ENCODE measurements at places on chromosomes 6 and 20.

DNA sequence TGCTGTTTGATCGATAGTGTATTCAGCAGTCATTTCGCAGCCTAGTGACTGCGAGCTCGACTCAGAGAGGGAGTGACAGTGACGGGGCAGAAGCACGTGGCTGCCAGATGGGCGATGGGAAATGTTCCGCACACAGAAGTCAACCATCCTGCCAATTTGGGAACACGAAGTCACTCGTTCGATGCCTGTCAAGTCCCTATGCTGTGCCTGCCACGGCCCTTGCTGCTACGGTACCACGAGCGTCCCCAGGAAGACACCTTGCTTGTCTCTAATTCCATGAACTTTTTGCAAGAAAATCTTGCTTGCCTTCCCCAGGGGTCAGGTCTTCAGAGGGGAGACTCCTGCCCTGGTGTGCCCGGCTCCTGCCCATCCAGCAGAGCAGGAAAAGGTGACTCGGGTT lies 17.0 kb upstream of the STX16 start:
- DNase-seq: no peak

DNA sequence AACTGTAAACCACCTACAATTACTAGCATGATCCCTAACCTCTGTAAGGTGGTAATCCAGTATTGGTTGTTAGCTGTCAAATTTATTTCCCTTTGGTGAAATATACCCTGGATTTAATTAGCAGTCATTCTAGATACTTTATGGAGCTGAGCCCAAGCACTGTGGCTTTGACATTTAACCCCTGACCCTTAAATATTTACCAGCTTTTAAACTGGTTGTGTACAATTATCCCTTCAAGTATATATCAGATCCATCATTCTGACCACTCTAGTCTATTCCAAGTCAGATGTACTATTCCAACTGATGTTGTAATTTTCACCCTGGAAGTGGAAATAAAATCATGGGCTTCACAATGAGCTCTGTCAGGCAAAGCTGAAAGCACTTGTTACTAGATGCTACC lies 229.6 kb downstream of the FOXC1 start:
- DNase-seq: no peak

- peak; percentile 56 for DNase-seq
Observed at GRCh38 chr6:76506808-76507207, 434.3 kb upstream of the IMPG1 start.

GRCh38 chr6:41153451-41153850 lies 696 bp downstream of the TREML1 start:
- no peak for DNase-seq

- DNase-seq: peak; percentile 91
Observed at GRCh38 chr20:59571551-59572314, 32.6 kb upstream of the PHACTR3 start.

DNA sequence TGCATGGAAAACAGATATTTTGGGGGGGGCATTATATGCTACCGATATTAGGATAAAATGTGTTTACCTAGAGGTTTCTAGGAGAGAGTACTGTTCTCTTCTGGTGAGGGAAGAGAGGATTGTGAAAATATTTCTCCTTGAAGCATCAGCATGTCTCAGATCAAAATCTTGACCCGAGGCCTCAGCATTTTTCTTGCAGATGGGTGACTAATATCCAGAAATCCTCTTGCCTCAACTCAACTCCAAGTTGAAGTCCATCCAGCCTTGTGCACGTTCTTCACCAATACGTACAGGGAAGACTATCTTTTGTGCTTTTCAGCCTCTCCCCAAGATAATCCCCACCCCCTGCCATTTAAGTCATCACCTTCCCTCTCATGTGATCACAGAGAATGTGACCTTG lies 59.5 kb downstream of the PRND start:
- DNase-seq: no peak

GRCh38 chr6:139291813-139292619 lies at the start of gene TXLNB:
Gene TXLNB, minus strand, starts transcription at chr6:139291998. Its CDS starts 3,099 bp downstream, at chr6:139288899.
- DNase-seq: peak; percentile 91

DNA sequence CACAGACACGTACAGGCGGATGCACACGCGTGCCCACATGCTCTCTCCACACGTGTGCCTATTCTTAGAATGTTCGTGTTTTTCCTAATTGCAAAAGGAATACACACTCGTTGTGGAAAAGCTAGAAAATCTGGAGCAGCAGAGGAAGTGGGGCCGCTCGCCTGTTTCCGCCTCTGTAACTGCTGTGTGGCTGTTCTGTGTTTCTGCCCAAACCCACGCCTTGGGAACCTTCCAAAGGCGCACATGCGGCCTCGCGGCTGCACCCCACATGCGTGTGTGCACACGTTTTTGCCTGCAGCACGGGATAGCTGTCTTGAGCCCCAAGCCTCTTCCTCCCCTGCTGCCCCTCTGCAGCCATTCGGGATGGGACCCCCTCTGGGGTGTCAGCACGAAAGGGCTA lies 12.2 kb downstream of the SLC17A9 start:
- peak; percentile 36 for DNase-seq

- DNase-seq: no peak
Observed at GRCh38 chr20:31543966-31544598, 29.8 kb downstream of the HM13 start.
